Stomach (tissue), 19 donors: ENCODE measurements at places on chromosomes 4 and X. TPM values are rescaled to one million over a fixed set of nuclear protein-coding genes. Genes with fewer than 3 reads are reported as not detected.

DNA sequence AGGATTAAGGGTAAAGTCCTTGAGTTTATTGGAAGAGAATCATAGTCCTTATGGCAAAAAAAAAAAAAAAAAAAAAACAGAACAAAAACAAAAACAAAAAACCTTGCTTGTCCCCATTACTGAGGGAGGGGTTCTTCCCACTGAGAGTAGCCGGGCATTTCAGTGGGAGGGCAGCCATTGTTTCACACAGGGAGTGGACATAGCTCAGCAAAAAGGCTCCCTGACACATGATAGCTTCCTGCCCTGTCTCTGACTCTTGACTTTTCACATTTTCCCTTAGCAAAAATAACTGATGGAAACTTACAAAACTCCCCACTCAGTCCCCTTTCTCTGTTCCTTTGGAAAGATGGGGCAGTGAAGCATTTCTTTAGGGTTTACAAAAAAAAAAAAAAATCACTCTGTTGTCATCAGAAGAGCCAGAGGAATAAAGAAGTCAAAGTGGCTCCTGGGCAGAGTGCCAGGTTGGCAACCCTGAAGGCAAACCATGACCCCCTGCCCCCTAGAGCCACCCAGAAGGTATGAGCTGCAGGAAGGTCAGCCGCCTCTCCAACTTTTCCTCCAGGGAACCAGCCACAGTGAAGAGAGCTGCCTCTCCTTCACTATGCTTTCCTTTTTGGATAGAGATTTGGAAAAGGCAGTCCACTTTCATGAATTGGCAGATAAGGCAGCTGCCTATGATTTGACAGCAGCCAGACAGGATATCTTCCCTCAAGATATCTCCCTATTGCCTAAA is 170.6 kb downstream of the KDR start:
- no peak for DNase-seq

DNA sequence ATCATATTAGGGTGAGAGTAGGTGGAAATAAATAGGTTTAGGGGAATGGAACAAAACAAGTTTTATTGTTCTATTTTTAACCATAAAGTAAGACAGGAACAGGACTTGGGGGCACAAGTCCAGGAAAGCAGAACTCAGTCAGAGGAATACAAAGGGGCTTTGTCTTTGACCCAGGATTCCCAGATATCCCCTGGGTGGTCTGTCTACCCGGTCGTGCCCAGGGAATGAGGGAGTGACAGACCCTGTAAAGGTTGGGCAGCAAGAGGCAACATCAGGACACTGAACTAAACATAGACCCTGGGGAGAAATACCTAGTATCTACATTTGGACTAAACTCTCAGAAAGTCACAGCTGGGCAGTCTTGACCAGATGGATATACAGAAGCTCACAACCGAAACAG is 50.6 kb downstream of the PTCHD1 start:
- DNase-seq = no peak

DNA sequence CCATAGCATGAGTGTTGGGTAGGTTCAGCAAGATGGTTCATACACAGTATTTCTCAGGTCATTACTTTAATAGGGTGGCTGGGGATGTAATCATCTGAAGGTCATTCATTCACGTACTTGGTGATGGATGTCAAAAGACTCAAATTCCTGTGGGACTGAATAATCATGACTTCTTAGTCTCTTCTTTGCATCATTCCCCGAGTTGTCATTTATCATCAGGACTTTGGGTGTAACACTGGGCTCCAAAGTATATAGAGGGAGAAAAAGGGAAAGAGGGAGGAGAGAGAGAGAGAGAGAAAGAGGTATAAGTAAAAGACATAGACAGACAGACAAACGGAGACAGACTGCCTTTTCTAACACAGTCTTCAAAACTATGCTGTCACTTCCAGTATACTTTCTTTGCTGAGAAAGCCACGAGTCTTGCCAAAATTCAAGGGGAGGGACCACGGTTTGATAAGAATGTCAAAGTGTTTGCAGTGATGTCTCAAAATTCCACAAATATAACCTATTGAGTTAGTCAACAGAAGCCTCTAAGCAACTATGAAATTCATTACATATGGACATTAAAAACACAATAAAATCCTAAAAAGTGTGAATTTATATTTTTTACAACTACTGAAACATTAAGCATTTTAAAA is 55.9 kb downstream of the UGT2A3 start:
- DNase-seq = no peak

- peak; percentile 36 for DNase-seq
Measured at GRCh38 chrX:43940816-43941474, 32.2 kb downstream of the NDP start.

KCNIP4 gene
- 0.23 TPM for polyA plus RNA-seq

CDX4 gene
- polyA plus RNA-seq = not detected

IDUA gene
- polyA plus RNA-seq = 15.4 TPM
